Calu3 (cell line): ENCODE measurements at places on chromosomes 5 and 9. TPM values are rescaled to one million over a fixed set of nuclear protein-coding genes. Genes with fewer than 3 reads are reported as not detected.

The F12 gene
- 14.3 and 20.2 TPM in 2 replicates for total RNA-seq

The SLF1 gene
- 15.2 and 17.9 TPM in 2 replicates for total RNA-seq

The TSLP gene
- total RNA-seq: 0.20 TPM in 1 of 2 replicates, not detected in the other

The MLANA gene
- total RNA-seq: not detected in 2 replicates

The ZBTB26 gene
- 5.8 and 6.7 TPM in 2 replicates for total RNA-seq

The CCL21 gene
- not detected in 2 replicates for total RNA-seq

The PLEKHG4B gene
- total RNA-seq: 1.5 and 1.7 TPM in 2 replicates

The PLPP7 gene
- not detected in 2 replicates for total RNA-seq

The NEURL1B gene
- 2.0 and 2.8 TPM in 2 replicates for total RNA-seq

The GADD45G gene
- 0.95 and 1.7 TPM in 2 replicates for total RNA-seq

The SIT1 gene
- not detected in 2 replicates for total RNA-seq

The NOXA1 gene
- 12.0 and 12.3 TPM in 2 replicates for total RNA-seq

The LCN2 gene
- 2,733 and 4,208 TPM in 2 replicates for total RNA-seq

The SCGB3A1 gene
- not detected in 2 replicates for total RNA-seq

The GARIN3 gene
- total RNA-seq: not detected in 2 replicates

The BAAT gene
- 10.2 and 18.6 TPM in 2 replicates for total RNA-seq

DNA sequence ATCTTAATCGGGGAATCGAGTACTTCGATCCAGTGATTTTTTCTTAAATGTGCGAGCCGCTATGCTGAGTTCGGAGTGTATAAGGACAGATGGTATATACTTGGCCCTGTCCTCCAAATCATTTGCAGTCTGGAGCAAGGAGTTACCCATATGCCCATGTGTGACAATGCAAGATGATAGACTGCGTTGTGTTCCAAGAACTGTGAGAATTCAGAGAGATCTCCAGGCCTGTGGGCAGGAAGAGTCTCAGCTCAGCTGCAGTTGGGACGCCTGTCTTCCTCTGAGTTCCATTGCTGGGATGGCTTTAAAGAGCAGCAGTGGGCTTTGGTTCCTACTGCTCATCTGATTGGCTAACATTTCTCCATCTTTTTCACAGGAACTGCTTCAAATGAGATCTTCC is 106.6 kb downstream of the ADAMTS16 start:
- DNase-seq: no peak

- DNase-seq: no peak
Observed at GRCh38 chr5:8633696-8634095, 764.7 kb downstream of the MTRR start.

- no peak for DNase-seq
Observed at GRCh38 chr9:6897207-6897822, 139.5 kb downstream of the KDM4C start.

GRCh38 chr9:85941966-85942912 is 1.3 kb downstream of the NAA35 start:
- no peak for DNase-seq

GRCh38 chr9:4620057-4620765 is 41.9 kb upstream of the PLPP6 start:
- no peak for DNase-seq

DNA sequence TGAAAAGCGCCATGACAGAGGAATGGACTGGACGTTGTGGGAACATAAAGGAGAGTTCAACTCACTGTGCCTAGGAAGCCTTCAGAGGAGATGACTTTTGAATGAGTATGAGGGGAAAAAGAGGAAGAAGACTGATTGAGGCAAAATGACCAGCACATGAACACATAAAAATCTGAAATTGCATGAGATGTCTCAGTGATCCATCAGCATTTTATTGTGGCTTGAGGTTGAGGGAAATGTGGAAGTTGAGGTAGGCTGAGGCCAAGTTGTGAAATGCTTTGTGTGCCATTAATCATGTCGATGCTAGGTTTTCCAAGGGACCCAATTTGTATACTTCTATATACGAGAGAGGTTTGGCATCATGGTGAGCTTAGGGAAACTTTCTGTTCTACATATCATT is 140.9 kb upstream of the TLX3 start:
- no peak for DNase-seq

- no peak for DNase-seq
Observed at GRCh38 chr9:88266416-88266815, 121.8 kb upstream of the SPIN1 start.

DNA sequence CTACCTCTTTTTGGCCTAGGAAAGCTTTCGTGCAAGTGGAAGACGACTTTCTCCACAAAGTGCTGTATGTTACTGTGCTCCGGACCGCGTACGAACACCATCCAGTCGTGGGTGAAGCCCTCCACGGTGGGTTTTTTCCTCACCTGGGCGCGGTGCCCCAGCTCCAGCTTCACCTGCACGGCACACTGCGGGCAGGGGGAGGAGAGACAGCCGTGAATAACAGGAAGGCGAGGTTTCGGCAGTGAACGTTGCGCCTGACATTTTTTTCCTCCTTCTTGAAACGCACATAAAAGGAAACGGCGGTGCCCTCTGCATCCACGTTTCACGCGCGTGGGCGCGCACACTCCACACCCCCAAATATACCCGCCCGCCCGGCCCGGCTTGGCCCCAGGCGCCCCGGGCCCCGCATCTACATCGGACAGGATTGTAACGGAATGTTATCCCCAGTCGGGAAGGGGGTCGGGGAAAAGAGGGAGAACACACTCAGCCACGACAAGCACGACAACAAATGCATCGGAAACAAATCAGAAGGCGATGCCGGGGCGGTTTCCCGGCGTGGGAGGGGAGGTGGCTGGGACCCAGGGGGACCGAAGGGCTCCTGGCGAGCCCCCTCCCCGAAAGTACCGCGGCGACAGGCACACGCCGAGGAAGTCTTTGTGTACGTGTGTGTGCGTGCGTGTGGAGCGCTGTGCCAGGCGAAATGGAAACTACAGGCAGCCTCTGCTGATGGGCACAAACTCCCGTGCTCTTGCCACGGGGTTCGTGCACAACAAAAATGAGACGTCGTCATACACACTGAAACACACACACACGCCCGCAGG is 1.4 kb downstream of the MLLT3 start:
- peak; percentile 10 for DNase-seq

DNA sequence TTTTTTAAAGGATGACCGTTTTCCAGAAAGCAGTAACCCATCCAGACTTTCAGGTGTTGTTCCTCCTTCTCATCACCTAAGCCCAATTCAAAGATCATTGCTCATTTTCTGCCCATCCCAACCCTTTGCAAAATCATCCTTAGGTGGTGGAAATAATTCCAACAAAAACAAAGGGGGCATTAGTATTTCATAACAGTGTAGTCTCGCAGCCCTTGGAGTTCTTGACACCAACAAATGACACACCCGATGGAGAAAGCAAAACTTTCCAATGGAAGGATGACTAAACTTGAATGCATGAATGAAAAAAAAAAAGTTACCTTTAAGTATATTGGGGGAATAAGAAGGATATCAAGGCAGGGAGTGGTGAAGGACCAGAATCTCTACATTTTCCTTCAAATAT is 117.0 kb downstream of the PAPPA start:
- DNase-seq: no peak

DNA sequence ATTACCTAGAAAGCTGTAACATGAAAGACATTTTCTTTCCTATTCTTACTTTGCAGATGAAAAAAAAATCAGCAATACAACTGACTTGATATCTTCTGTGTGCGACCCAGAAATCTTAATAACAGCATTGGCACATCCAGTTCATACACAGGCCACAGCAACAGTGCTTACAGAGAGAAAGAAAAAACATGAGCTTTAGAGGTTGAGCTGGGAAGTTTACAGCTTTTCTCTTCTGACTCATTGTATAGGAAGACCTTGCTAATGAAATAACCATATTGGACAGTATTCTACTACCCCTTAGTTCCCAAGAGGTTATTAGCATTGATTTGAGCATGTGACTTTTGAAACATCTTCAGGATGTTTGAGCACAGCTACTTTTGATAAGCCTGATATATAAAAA is 1033.4 kb upstream of the DMAC1 start:
- DNase-seq: no peak

DNA sequence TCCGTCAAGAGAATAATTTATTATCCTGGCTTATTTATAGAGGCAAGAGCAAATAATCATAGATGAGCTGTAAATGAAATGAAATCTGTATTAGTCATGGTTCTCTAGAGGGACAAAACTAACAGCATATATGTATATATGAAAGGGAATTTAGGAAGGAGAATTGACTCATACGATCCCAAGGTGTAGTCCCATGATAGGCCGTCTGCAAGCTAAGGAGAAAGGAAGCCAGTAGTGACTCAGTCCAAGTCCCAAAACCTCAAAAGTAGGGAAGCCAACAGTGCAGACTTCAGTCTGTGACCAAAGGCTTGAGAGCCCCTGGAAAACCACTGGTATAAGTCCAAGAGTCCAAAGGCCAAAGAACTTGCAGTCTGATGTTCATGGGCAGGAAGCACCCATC is 515.9 kb upstream of the CYLC2 start:
- no peak for DNase-seq

GRCh38 chr9:84278130-84278529 is 62.4 kb downstream of the SLC28A3 start:
- no peak for DNase-seq

GRCh38 chr5:95728494-95729114 is 2.5 kb upstream of the RHOBTB3 start:
- peak; percentile 28 for DNase-seq

GRCh38 chr9:88219601-88220000 is 81.3 kb upstream of the SPATA31C2 start:
- no peak for DNase-seq

DNA sequence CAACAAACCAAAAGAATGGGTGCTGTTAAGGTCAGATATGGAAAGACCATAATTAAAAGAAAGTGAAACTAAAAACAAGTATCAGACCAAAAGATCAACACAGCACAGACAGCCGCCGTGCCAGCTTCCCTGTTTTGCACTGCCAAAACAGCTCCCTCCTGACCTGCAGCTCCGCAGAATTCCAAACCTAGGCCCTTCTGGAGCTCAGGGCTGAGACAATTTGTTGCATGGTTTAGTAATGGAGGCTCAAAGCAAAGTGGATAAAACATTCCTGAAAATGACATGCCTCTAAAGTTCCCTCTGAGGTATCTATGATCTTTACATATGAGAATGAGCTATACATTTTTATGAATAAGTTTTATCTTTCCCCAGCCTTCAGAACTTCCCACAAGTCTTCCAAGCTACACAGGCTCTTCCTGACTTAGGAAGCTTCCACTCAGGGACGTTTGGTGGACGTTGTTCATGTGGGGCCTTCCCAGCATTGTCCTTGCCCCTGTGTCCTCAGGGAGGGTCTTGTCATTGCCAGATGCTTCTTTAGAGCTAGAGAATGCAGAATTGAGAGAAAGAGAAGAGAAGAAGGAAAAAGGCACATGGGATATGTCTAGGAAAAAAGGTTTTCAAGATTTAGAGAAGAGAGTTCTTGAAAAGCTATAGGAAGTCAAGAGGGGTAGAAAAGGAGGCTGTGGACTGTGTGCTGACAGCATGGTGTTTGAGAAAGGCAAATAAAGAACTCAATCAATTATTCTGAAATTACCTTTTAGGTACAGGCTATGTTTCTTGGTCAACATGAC is 28.4 kb upstream of the SSBP2 start:
- peak; percentile 33 for DNase-seq

GRCh38 chr5:53323511-53323910 is 156.9 kb upstream of the FST start:
- DNase-seq: peak; percentile 66

DNA sequence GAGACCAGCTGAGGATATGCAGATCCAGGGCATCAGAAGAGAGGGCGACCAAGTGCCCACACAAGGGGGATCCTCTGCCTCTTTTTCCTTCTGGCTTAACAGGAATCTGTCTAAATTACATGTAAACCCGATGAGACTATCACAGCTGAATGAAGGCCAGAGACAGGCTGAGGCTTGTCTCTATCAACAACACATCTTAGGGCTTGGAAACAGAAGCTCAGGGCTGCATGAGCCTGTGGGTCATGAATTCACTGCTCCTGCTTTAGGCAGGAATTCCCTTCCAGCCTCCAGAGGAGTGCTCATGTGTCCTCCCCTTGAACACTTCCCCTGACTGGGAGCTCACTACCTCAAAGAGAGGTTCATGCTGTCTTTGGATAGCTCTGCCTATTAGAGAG is 106.1 kb upstream of the PHYKPL start:
- DNase-seq: no peak

DNA sequence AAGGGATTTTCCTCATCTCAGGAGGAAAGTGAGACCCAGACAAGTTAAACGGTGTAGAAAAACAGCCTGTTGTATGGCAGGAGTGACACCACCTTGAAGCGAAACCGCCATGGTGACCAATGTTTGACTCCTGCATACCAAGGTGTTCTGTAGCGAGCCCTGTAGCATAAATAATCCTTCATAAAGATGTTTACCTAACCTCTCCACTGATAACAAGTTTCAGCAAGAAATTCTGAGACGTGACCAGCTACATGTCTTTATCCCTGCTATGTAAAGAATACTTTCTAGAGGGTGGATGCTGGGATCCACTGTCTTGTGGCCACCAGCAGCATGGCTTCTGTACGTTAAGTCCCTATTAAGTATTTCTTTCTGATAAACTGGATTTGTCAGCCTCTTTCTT is 148.1 kb downstream of the MPDZ start:
- no peak for DNase-seq

DNA sequence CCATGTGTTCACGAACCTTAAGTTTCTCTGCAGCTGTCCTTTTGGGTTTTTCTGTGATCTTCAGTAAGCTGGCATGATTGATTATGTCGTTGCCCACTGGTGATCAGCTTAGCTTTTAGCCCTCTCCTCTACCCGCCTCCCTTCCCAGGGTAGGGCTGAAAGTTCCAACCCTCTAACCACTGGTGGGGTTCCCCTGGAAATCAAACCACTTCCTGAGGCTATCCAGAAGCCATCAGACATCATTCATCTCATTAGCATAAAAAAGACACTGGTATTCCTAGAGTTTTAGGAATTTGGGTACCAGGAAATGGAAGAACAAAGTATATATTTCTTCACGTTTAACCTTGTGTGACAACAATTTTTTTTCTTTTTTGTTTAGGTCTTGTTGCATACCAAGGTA is 29.8 kb downstream of the SPIN1 start:
- DNase-seq: no peak

GRCh38 chr5:171838066-171838465 is 52.4 kb downstream of the SMIM23 start:
- DNase-seq: no peak

DNA sequence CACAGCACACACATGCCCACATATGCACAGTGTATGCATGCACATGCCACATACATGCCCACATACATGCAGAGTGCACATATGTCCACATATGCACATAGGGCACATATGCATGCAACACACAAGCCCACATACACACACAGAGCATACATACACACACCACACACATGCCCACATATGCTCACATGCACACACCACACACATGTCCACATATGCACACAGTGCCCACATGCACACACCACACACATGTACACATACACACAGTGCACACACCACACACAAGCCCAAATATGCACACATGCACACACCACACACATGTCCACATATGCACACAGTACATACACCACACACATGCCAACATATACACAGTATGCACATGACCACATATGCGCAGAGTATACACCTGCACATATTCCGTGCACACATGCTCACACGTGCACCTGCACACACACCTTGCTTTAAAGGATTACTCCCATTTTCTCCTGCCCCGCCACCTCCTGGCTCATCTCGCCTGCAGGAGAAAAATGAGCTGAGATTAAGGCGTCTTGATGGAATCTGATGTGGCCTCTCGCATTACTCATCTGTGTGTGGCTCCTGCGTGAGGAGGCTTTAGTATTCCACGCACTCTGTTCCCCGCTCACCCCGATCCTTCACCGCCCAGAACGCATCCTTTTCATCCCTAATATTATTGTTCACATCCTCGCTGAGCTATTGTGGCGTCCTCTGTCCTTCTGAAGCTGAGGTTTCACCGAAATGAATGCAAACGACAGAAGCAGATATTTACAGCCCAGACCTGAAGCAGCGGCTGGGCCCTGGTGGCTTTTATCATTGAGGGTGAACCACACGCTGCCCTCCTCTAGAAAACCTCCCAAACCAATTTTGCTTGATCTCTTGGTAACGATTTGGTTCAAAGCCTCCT is 182.7 kb downstream of the OLFM1 start:
- no peak for DNase-seq
